ENCODE measurements at places on chromosomes 6 and 20. TPM values are rescaled to one million over a fixed set of nuclear protein-coding genes. Genes with fewer than 3 reads are reported as not detected.

SMLR1 gene
- total RNA-seq: not detected

DSE gene
- total RNA-seq: 33.3 TPM

SIRPD gene
- not detected for total RNA-seq

SYNDIG1 gene
- total RNA-seq: 17.9 TPM

TCF15 gene
- 0.24 TPM for total RNA-seq

PRPH2 gene
- total RNA-seq: 0.41 TPM

GPR63 gene
- total RNA-seq: 4.1 TPM

ULBP3 gene
- 1.6 TPM for total RNA-seq

CEP162 gene
- 12.1 TPM for total RNA-seq

SMOC2 gene
- total RNA-seq: 1.8 TPM

ZBP1 gene
- total RNA-seq: not detected

EFCAB8 gene
- total RNA-seq: 0.13 TPM

MCM9 gene
- 14.3 TPM for total RNA-seq

CCDC28A gene
- total RNA-seq: 9.8 TPM

HSPA1A gene
- 113 TPM for total RNA-seq

NTSR1 gene
- total RNA-seq: 8.7 TPM

DYNLT2 gene
- total RNA-seq: 2.4 TPM

SLC2A10 gene
- 0.37 TPM for total RNA-seq

SYCP2L gene
- 9.7 TPM for total RNA-seq

ANGPT4 gene
- total RNA-seq: not detected

ZC2HC1B gene
- total RNA-seq: not detected

SPATS1 gene
- not detected for total RNA-seq

TMC2 gene
- not detected for total RNA-seq

CCM2L gene
- not detected for total RNA-seq

NKX2-2 gene
- 78.8 TPM for total RNA-seq

SLC17A9 gene
- 0.17 TPM for total RNA-seq

HSF2 gene
- 27.5 TPM for total RNA-seq

KCNS1 gene
- total RNA-seq: not detected

RNF182 gene
- total RNA-seq: 20.7 TPM

WFDC10B gene
- not detected for total RNA-seq

SLC17A1 gene
- total RNA-seq: not detected

HLA-E gene
- total RNA-seq: 36.9 TPM

C20orf141 gene
- total RNA-seq: not detected

ADNP gene
- 104 TPM for total RNA-seq

F13A1 gene
- total RNA-seq: not detected

PSORS1C2 gene
- not detected for total RNA-seq

PACRG gene
- not detected for total RNA-seq

PTCRA gene
- total RNA-seq: not detected

IL20RA gene
- not detected for total RNA-seq

TAGAP gene
- total RNA-seq: 0.11 TPM

PPP2R5D gene
- total RNA-seq: 77.1 TPM

CLPSL2 gene
- total RNA-seq: not detected

NEURL2 gene
- total RNA-seq: 3.3 TPM

CNBD2 gene
- total RNA-seq: 3.1 TPM

All from A673 (cell line).